Right ventricle myocardium superior (tissue), 1 donor: ENCODE measurements at places on chromosomes 4 and X. TPM values are rescaled to one million over a fixed set of nuclear protein-coding genes. Genes with fewer than 3 reads are reported as not detected.
A peak's percentile ranks its signal among the peaks of the same experiment; 100 is the strongest.

Gene GNRHR
- total RNA-seq = not detected

Gene BEX5
- total RNA-seq = 0.97 TPM

Gene FAM133A
- total RNA-seq = not detected

Gene KLHL4
- total RNA-seq = 1.0 TPM

Gene ARHGAP36
- total RNA-seq = not detected

Gene DAPP1
- total RNA-seq = 0.51 TPM

Gene HAND2
- 142 TPM for total RNA-seq

Gene PNCK
- 8.1 TPM for total RNA-seq

Gene HMGN5
- total RNA-seq = 1.8 TPM

Gene COX7B2
- not detected for total RNA-seq

Gene CENPU
- total RNA-seq = 1.7 TPM

Gene WDR45
- total RNA-seq = 79.0 TPM

- no peak for DNase-seq
Measured at GRCh38 chr4:154564311-154564710, 1.5 kb downstream of the FGB start.

DNA sequence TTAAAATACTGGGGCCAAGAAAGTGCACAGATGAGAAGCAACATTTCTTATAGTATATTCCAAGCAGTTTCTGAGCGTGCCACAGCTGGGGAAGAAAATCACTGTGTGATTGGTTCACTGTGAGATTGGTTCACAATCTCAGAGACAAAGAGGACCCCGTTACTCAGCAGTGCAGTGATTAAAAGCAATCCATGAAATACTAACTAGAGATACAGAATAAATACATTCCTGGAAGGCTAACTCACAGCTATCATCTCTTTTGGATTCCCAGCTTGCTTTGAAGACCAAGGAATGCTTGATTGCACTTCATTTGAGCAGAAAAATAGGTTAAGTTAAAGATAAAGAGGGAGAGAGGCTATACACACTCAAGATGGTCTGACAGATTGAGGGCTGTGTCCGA, 132.1 kb upstream of the RAPGEF2 start:
- DNase-seq = no peak

DNA sequence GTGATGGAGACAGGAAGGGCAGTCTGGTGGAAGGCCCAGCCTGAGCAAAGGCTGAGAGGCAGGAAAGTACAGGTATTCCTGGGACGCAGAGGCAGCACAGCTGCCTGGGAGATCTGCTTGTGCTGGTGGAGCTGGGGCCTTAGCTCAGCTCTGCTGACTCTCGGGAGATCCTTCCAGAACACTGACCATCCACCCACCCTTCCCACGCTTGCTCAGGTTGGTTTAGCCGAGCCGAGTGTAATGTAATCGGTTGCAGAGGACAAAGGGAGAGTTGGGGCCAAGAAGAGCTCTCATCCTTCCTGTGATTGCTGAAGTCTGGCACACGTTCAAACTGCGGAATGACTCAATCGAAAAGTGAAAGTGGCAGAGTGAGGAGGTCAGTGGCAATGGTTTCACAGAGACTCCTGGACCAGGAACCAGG, 43.1 kb upstream of the GPR78 start:
- DNase-seq = no peak

DNA sequence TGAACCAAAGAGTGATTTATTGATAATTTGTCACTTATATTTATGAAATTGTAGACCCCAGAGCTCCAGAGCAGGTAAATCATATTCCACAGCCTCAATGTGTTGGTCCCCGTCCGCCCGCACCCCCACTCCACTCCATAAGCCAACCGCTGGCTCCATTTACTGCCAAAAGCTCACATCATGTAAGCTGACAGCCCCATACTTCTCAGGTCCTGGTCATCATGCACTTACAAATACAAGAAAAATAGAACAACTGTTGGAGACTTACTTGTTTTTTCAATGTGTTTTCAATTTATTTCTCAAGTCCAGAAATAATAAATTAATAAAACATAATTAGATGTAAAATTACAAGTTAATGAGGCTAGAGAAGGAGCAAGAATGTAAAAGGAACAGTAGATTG, 235.7 kb upstream of the HAND2 start:
- no peak for DNase-seq

- no peak for DNase-seq
Measured at GRCh38 chr4:23232987-23233386, 540.2 kb downstream of the GBA3 start.

DNA sequence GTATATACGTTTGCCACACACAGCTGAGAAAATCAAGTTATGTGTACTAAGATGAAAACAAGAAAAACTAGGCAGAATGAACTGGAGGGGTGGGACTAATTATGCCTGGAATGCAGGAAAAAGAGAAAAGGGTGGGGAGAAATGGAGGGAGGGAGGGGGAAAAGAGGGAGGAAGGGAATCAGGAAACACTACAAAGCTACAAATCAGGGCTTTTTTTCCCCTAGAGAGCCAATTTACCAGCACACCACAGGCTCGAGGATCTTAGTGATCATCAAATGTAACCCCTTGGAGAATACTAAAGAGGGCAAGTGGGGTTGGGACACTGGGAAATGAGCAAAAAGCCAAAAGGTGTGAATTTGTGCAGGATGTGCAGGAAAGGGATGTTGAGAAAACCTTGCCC, 451.9 kb downstream of the SMARCA1 start:
- no peak for DNase-seq

DNA sequence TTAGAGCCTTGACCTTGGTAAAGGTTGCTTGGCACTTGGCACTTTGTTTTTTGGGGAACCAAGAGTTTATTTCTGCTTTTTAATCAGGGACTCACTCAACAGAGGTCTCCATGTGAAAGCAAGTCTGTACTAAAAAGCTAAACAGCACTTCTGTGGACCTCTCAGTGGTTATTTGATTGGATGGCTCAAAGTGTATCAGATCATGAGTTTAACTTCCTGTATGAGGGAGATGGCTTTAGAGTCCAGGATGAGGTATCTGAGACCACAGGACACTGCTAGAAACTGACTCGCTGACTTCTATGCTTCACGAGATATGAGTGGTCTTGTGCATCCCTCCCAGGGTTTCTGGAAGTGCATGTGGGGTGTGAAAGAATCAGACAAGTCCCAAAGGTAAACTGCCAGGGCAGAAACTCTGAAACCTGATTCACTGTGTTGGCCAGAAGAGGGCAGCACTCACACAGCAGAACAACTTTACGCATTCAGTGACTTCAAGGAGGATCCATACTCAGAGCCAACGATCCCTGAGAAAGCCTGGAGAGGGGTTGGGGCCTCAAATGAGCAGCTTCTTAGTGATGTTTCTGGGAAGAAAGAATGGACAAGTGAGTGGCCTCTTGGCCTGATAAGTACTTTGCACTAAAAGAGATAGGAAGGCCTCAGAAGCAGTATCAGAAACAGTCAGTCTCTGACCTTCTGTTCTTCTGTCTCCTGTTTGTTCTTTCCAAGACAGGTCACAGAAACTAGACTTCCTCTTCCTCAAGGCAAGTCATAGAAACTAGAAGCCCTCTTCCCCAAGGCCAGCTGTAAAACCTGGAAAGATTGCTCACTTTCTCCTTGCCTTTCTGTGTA, 220.3 kb upstream of the CXCL13 start:
- DNase-seq = peak; percentile 44

DNA sequence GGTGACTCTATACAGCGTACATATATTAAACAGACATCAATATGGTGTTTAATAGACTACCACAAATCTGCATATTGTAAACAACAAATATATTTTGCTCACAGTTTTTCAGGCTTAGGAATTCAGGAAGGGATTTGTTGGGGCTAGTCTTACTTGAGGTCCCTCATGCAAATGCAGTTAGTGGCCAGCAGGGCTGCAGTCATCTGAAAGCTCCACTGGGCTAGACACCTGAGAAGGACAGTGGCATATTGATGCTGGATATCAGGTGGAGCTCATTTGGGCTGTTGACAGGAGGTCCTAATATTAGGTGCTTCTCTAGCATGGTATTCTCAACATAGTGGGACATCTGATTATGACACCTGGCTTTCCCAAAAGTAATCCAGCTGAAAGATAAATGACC, 493.8 kb upstream of the PABPC4L start:
- DNase-seq = no peak

GRCh38 chr4:92339676-92340075, 35.9 kb downstream of the GRID2 start:
- DNase-seq = no peak

DNA sequence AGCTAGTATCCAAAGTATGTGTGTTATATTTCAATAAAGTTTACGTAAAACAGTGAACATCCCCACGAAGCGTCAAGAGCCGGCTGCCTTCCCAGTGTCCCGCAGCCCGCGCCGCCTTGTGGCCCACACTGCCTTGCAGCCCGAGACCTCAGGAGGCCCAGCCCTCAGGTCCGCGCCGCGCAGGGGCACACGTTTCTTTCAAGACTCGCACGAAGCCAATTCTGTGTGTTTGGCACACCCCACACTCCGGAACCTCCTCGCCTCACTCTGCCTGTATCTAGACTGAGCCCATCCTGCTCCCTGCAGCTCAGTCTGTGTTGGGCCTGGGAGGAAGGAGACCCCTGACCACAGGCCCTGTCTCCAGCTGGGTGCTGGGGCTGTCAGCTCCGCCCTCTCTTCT, 5.8 kb downstream of the LRPAP1 start:
- DNase-seq = no peak

- DNase-seq = no peak
Measured at GRCh38 chrX:129566073-129566472, 26.0 kb downstream of the OCRL start.

DNA sequence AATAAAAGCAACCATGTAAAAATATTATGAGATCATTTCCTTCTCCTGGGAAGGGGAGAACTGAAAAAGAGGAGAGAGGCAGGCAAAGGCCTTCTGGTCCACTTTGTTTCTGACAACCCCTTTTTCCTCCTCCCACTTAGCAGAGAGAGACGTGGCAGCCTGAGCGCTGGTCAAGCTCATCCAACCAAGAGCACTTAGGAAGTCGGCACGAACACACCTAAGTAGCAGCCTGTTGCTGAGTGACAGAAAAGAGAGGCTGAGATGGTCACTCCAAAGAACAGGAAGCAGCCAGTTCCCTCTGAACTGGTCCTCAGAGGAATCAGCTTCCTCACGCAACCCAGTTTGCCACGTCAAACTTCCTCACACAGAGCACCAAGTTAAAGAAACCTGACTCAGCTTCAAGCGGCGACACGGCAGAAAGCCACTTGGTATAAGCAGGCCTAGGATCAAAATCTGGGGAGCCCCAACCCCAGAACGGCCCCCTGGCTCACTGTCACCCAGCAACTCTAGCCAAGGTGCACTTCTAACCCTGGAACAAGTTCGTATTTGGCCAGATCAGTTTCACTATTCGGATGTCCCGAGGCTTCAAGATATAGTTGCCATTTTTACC, 861 bp downstream of the SEC24D start:
- peak; percentile 77 for DNase-seq

- DNase-seq = no peak
Measured at GRCh38 chr4:76830964-76831703, 66.8 kb downstream of the SOWAHB start.

DNA sequence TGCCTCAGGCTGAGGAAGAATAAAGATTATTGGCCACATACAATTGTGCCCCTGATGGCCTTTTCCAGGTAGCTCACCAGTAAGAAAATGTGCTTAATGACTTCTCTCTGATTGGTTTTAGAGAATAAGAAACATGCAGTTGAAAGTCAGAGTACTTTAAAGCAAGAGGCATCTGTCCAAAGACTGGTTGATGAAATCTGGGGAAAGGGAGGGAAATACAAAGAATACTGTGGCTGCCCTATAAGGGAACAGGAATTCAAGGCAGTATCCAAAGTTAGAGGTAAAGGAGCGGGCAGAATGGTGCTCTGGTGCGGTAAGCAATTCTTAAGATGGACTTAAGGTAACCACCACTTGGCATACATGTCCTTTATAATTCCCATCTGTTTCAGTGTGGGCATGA, 11.4 kb downstream of the PBDC1 start:
- DNase-seq = no peak

- no peak for DNase-seq
Measured at GRCh38 chr4:111269439-111269838, 646.6 kb upstream of the PITX2 start.

- no peak for DNase-seq
Measured at GRCh38 chrX:11138498-11139390, 27.6 kb downstream of the HCCS start.

DNA sequence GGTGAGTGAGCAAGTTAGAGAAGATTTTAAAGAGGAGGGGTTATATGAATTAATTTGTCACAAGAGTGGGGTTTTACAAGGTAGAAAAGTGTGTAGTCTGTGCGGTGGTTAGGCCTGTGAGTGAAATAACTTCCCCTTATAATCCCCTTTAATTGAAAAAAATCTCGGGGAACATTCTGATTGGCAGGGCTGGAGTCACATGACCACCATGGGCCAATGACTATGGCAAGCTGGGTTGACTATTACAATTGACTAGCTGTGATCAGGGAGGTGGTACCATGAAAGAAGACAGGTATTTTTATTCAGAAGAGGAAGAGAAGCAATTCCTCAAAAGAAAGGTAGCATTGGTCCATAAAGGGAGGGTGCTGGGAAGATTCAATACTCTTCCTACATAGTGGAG, 27.0 kb upstream of the CD38 start:
- no peak for DNase-seq

DNA sequence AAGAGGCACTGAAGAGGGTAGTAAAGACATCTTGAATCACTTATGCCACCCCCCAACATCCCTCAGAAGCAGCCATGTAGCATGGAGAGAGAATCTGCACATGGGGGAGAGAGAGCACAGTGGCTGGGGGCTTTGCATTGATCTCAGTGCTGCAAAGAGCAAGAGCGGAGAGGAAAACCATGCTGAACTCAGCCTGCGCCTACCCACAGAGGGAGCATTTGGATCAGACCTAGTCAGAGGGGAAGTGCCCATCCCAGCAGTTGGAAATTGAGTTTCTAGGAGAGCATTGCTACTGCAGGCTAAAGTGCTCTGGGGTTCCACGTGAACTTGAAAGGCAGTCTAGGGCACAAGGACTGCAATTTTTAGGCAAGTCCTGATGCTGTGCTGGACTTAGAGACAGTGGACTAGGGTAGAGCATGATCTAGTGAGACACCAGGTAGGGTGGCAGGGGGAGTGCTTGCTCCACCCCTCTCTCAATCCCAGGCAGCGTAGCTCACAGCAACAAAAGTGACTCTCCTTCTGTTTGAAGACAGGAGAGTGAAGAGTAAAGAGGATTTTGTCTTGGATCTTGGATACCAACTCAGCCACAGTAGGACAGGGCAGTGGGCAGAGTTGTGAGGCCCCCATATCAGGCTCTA, 9.0 kb upstream of the PROM1 start:
- no peak for DNase-seq

- no peak for DNase-seq
Measured at GRCh38 chrX:69374569-69374968, 129.6 kb upstream of the NALF2 start.

DNA sequence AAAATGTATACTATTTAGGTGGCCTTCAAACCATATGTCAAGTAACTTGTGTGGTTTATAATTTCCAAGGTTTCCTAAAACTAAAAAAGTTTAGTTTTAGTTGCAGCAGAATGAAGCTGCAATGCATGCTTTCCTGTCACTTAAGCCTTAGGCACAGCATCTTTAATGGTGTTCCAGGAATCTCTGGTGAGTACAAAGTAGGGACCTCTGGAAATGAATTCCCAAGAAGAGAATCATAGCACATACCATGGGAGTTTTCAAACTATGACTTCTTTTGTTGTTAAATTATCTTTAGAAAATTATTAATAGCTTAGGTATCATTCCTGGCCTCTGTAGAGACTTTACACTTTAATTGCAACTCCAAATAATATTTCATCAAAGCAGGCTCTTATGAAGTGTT, 1005.9 kb upstream of the PABPC4L start:
- no peak for DNase-seq
